ENCODE measurements at places on chromosomes 5 and 9.

DNA sequence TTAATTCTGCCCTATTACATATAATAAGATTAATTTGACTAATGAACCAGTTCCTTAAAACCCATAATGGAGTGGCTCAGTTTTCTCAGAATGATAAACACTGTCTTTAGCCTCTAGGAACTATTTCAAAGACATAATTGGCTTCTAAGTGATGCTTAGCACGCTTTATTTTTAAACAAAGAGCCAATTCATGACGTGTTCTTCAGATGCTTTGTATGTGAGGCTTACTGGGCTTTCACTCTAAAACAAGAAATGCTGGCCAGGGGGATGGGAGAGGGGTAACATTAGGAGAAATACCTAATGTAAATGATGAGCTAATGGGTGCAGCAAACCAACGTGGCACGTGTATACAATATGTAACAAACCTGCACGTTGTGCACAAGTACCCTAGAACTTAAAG lies 7.6 kb upstream of the SFXN1 start:
- DNase-seq, result no peak

- DNase-seq, result no peak
Measured at GRCh38 chr5:158698768-158699284, 400.9 kb downstream of the EBF1 start.

GRCh38 chr5:93100428-93100827 lies 480.6 kb downstream of the NR2F1-AS1 start:
- DNase-seq, result peak; percentile 62

- DNase-seq, result peak; percentile 62
Measured at GRCh38 chr5:72156946-72157624, 49.8 kb downstream of the MAP1B start.

DNA sequence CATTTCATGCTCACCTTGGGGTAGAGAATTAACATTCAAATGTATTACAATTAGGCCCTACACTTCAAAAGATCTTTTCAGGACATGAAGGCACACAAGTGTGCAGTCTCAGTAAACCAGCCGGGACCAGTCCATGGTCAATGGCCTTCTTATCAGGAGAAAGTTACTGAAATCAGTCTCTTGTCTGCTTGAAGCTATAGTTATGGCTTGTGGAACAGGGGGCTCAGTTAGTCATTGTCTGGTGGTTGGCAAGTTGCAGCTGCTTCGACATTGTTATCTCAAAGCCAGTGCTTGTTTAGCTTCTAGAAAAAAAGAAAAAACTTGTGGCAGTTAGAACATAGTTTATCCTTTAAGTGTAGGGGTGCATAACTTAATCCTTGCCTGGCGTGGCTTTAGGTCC lies 213.1 kb upstream of the ACO1 start:
- DNase-seq, result no peak

DNA sequence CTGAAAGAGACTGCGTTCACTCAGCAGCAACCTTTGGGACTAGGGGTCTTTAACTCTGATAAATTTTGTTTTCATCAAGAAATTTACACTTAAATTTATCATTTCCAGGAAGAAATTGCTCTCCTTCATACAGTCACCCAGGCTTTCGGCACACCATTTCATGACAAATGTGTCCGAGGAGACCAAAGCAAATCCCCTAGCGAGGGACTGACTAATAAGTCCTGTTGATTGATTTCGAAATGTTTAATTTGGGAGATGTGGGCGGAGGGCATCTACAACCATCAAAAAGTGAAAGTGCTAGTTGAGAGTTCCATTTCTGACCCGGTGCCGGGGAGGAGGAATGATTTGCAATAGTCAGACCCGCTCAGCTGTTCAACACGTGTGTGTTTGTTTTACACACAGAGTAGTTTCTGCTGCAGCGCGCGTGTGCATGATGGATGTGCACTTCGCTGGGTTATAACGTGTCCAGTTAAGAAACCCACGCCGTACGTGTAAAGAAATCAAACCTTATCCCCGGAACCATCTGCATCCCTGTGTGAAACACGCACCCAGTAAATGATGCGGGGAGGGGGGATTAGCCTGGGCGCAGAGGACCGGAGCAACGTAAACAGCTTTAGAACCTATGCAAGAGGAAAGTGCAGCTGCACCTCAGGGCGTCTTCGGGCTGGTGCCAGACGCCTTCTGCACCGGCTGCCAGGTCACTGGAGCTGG lies 845 bp upstream of the NR4A3 start:
- DNase-seq, result peak; percentile 90

DNA sequence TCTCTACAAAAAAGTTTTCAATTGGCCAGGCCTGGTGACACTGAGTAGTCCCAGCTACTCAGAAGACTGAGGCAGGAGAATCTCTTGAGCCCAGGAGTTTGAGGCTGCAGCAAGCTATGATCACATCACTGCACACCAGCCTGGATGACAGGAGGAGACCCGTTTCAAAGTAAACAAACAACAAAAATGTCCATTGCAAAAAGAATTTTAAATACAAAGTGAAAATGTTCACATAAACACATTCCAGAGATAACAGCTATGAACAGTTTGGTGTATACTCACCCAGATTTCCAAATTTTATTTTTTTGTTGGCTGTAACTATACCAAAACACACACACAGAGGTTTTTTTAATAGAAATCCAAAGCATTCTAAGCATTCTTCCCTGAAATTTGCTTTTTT lies 39.8 kb downstream of the ADRA1B start:
- DNase-seq, result peak; percentile 49

- DNase-seq, result no peak
Measured at GRCh38 chr5:155699385-155699784, 627.6 kb upstream of the SGCD start.

- peak; percentile 99 for DNase-seq
Measured at GRCh38 chr5:122129306-122129705, at the start of gene ZNF474. Gene ZNF474, plus strand, starts transcription at chr5:122129546. Its CDS starts 22,445 bp downstream, at chr5:122151991.

GRCh38 chr5:100706776-100707175 lies 171.6 kb downstream of the FAM174A start:
- peak; percentile 72 for DNase-seq

DNA sequence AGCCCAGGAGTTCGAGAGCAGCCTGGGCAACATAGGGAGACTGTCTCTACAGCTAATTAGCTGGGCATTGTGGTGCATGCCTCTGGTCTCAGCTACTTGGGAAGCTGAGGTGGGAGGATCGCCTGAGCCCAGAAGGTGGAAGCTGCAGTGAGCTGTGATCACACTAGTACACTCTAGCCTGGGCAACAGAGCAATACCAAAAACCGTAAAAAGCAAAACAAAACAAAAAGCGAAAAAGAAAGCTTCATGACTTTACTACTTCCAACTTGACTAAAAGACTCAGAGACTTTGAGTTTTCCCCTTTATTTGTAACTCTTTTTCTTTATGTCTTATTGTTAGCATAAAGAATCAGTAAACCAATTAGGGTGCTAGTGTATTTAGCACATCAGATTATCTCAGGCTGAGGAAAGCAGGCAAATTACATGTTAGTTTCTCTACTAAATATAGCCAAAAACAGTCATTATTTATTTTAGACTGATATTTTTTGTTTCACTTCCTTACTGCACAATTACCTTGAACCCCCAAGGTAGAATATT lies 5.4 kb downstream of the RAD17 start:
- DNase-seq, result no peak

DNA sequence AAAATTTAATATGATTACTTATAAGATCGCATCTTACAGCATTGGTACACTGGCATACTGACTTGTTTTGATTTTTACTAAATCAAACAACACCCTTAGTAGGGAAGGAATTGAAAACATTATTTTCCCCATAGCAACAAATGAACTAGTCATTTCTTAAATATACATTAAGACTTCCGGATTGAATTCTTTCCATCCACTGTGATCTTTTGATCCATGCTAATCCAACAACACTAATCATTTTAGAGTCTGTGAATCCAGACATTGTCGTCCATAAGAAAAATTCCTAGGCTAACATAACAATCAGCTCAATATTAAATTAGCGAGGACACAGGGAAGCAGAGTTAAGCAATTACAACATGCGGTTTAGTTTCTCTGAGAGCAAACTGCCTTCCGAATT lies 21.6 kb upstream of the ERAP1 start:
- DNase-seq, result no peak

DNA sequence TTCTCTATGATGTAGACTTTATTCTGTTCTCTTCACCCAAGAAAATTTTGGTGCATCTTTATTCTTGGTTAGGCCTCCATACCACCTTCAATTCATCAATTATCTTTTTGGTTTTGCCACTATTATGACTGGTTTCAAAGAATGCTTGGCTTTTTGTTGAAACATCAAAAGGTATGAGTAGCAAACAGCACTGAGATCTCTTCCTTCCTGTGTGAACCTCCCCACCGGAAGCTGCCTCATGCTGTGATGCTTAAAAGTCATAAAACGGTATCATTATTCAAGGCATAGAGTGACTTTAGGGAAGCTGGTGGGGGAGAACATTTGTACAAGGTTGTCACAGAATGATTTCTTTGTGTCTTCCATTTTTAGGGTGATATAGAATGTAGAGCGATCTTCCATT lies 70.6 kb downstream of the IQGAP2 start:
- DNase-seq, result no peak

- DNase-seq, result no peak
Measured at GRCh38 chr5:133406977-133407632, 205.2 kb downstream of the FSTL4 start.

- DNase-seq, result no peak
Measured at GRCh38 chr5:62584391-62584790, 5.8 kb downstream of the LRRC70 start.

Data from choroid plexus epithelial cell (primary cell).